SW 1271 (cell line): ENCODE measurements at places on chromosomes 3 and 15.

DNA sequence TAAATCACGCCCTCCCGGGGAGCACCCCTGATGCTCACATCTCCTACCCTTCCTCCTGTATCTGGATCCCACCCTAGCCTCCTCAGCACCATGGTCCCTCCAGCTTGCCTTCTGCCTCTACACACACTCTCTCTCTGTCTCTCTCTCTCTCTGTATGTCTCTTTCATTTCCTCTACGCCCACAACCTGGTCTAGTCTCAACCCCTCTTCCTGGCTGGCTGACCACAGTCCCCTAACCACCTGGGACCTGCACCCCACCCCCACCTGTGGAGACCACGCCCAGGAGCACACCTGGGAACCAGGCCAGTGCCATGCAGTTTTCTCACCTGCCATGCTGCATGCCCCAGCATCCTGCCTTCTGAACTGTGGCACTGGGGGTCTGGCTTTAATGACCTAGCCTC, 4.0 kb upstream of the CFAP100 start:
- no peak for DNase-seq

DNA sequence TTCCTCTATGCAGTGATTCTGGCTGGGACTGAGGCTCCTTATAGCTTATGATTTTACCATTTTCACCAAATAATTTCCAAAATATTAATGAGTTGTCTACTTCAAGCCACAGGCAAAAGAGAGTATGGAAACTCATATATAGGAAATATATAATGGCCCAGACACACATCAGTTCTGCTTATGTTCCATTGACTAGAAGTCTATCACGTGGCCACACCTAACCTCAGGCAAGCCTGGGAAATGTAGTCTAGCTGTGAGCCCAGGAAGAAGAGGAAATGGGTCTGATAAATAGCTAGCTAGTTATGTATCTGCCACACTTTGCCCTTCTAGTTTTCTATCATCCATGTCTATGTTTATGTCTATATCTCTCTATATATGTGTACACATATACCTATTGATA, 195.1 kb downstream of the OTOL1 start:
- DNase-seq = no peak

- no peak for DNase-seq
Observed at GRCh38 chr15:80991421-80991820, 1.8 kb upstream of the MESD start.

GRCh38 chr3:193522473-193522872, 32.2 kb downstream of the ATP13A4 start:
- no peak for DNase-seq

DNA sequence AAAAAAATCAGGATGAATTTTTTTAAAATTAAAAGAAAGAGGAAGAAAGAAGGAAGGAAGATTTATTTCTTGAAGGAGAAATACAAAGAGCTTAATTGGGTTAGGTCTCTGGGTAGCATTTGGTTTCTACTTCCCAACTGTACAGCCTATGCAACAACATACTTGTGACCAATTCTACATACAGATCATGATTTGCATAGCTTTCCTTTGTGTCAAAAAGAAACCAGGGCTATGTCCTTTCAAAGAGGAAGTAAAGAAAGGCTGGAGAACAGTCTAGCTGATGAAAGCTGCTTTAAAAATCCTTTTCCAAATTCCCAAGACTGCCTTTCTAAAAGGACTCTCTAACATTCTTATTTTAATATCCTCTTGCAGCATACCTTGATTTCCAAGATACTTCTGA, 6.1 kb upstream of the HGD start:
- DNase-seq = no peak
